ENCODE measurements at places on chromosomes 12 and 14.

- peak; percentile 84 for DNase-seq
These were observed 102.8 kb upstream of the BCAT1 start for GRCh38 chr12:25051656-25052195.

GRCh38 chr14:95432144-95433093 lies 84.0 kb downstream of the SYNE3 start:
- no peak for DNase-seq

DNA sequence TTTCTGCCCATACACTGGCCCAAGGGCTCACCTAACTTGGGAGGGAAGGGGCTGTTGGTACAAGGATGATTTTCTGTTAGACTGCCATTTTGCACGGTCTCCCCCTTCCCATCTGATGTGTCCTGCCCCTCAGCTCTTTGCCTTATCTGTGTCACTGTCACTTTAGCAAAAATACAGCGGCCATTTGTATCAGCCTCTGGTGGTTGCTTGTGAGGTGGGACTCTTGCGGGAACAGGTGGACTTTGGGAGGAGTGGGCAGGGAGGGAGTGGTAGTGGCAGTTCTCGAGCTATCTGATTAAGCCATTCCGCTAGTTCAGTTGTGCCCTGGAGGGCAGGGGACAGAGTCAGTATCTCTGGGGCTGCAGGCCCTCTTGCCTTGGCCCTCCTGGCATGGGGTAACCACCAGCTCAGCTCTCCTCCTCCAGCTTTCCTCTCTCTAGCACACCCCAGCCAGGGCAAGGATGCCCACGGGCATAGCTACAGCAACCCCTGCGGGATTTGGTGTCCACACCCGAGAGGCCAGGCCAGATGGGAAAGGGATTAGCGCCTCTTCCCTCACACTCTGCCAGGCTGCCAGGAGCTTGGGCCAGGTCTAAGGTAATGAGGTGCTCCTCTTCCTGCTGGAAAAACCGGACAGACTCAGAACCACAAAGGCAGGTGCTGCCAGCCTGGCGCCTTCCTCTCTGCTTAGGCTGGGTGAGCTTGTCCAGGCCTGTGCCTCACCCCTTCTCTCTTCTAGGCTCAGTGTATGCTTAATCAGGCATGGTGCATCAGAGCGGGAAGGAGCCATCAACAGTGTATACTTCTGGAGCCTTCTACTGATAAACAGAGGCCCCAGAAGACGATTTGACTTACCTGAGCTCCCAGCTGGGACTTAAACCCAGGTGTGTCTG lies 8.7 kb downstream of the SLC48A1 start:
- DNase-seq: no peak

DNA sequence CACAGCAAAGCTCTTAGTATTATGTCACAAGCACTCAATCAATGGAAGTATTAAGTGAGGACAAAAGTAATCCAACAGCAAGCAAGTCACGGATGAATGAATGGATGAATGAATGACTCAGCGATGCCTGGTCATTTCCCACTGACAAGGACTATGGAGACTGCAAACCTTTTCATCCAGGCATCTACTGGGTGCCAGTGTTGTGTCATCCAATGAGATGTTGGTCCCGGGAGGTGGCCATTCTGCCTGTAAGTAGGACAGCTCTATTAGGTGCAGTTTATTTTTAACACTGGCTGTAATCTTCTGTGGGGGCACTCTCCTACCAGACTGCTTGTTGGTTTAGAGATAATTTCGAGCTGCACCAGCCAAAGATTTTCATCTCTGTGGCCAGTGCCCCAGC lies 39.4 kb downstream of the STAB2 start:
- DNase-seq: no peak

- DNase-seq: no peak
These were observed 14.9 kb downstream of the ABCB9 start for GRCh38 chr12:122951406-122951805.

GRCh38 chr12:54360717-54361456 lies 3.4 kb downstream of the GPR84 start:
- DNase-seq: peak; percentile 71

DNA sequence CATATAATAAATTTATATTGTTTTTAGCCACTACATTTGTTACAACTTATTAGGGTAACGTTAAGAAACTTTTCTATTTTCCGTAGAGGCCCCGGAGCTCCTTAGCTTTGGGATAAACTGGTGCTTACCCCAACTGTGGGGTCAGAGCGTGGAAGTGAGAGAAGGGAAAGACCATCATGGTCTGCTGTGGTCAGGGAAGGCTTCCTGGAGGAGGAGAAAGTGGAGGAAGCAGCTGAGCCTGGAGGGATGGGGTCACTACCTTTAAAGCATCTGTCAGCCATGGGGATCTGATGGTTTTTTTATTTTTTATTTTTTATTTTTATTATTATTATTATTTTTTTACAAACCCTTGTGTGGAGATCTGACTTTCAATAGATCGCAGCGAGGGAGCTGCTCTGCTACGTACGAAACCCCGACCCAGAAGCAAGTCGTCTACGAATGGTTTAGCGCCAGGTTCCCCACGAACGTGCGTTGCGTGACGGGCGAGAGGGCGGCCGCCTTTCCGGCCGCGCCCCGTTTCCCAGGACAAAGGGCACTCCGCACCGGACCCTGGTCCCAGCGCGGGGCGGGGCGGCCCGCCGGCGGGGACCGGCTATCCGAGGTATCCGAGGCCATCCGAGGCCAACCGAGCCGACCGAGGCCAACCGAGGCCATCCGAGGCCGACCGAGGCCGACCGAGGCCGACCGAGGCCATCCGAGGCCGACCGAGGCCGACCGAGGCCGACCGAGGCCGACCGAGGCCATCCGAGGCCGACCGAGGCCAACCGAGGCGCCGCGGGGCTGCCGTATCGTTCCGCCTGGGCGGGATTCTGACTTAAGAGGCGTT lies 1101.2 kb upstream of the TMEM132C start:
- peak; percentile 82 for DNase-seq

DNA sequence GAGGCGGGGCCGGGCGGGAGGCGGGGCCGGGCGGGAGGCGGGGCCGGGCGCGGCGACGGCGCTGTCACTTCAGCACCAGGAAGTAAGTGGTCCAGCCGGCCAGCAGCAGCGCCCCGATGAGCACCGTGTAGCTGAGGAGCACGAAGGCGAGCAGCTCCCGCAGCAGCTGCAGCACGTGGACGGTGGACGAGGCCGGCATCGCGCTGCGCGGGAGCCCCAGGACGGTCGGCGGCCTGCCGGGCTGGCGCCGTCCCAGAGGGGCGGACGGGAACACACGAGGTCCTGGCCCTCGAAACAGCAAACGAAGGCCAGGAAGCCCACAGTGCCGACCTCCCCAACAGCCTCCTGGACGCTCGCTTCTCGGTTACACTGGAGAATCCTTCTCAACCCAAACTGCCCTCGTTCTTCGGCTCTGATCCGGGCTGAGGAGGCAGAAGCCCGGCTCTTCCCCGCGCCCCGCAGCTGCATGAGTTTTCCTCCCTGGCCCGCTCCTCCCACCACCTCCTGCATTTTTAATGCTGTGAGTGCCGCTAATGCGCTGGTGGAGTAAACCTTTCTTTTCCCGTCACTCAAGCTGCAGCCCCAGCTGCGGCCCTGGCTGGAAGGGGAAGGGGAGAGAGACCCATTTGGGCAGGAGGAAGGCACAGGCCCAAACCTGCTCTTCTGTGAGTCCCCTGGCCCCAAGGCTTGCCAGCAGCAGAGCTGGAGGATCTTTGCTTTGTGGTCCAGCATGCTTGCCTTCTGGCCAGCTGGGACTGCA lies 694 bp upstream of the DIABLO start:
- DNase-seq: no peak

GRCh38 chr12:46230306-46230705 lies 38.5 kb downstream of the SLC38A1 start:
- no peak for DNase-seq

DNA sequence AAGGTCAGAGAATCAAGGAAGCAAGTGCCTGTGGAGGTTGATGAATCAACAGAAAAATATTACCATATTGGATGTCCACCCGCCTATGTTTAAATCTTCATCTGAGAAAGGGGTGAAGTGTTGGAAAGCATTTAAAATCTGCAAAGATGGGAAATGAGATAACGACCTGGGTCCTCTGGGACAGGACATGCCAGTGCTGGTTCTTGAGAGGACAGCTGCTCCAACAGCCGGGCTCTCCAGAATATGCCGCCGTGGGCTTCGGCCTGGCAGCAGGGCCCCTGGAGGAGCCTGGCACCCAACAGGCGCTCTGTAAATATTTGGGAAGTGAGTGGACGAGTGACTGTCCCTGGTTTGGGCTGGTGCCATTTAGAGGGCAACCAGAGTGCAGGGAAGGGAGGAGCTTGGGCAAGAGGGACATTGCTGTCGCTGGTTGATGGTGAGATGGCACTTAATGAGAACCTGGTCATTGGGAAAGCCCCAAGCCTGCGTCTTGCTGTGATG lies 129.9 kb downstream of the KCNA5 start:
- no peak for DNase-seq

- DNase-seq: no peak
These were observed 98.7 kb upstream of the SFSWAP start for GRCh38 chr12:131612092-131612755.

DNA sequence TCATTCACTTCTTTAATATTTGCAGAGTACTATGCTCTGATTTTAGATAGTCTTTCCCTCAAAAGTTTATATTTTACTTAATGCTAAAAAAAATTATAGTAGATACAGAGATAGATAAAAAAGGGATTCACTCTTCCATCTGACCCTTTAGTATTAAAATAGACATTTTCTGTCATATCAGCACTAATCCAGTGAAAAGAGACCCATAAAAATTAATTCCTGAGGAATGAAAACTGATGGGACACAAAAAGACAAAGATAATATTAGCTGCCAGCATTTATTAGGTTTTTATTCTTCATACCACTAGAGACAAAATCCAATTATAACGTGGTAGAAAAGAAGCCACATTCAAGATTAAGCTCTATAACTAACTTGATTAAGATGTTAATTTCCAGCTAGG lies 45.3 kb downstream of the SOS2 start:
- DNase-seq: no peak

- no peak for DNase-seq
These were observed 136.6 kb downstream of the SSPN start for GRCh38 chr12:26331960-26332359.

GRCh38 chr12:41983856-41984255 lies 160.8 kb downstream of the GXYLT1 start:
- DNase-seq: no peak

DNA sequence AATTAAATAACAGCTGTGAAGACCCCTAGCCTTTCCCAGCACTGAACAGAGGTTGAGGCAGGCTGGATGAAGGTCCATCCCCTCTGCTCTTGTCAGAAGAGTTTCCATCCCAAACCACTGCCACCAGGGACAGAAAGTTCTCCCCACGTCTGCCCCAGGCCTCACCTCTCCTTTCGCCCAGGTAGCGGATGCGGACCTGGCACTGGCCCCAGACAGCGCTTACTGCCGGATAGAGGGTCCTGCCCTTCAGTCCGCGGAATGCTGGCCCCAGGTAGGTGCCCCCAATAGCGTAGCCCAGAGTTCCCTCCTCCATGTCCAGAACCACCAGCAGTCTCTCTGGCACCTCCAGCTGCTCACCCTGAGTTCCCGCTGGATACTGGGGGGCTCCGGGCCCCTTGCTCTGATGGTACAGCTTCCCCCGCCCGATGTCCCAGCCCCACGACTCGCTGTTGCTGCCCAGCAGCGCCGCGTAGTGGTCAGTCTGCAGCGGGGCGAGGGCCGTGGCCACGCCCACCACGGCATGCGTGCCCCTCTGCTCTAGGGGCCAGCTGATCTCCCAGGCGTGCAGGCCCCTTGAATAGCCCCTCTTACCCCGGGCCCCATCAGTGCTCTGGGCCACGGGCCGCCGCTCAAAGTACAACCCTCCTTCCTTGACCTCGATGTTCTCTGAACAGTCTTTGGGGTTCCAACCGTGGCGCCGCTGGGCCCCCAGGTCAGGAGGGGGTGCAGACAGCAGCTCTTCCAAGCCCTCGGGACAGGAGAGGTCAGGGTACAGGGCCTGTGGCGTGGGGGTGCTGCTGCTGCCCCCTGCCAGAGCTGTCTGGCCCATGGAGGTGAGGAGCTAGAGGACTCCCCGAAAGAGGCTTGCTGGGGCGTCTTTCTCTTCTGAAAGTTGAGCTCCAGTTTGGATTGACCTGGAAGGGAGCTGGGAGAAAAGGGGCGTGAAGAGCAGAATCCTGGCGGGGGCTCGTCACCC lies 742 bp downstream of the SPSB2 start:
- DNase-seq: peak; percentile 90

- no peak for DNase-seq
These were observed 65.1 kb downstream of the TRAFD1 start for GRCh38 chr12:112190231-112191025.

- no peak for DNase-seq
These were observed 47.7 kb upstream of the PTPRO start for GRCh38 chr12:15274561-15274967.

- no peak for DNase-seq
These were observed 694.3 kb upstream of the TBX3 start for GRCh38 chr12:115378291-115378690.

DNA sequence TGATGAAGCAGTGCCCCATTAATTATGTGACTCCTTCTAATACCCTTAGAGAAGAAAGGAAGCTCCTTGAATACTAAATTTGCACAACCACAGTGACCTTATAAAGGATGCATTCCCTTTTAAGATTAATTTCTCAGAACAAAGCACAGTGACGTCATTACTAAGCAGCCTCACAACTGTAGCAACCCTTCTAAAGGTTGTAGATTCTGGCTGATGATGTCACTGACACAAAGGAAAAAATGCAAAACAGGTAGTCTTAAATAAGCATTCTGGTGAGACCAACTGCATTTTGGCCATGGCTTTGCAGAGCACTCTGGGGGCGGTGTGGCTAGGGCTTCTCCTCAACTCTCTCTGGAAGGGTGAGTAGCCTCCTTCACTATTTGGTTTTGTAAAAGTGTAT lies 38.4 kb upstream of the OR4E1 start:
- no peak for DNase-seq

GRCh38 chr14:64800000-64800399 lies 79.7 kb downstream of the SPTB start:
- DNase-seq: peak; percentile 26

GRCh38 chr14:53956427-53957201 lies at the start of gene BMP4:
TSS of gene BMP4 (minus strand) at chr14:53956825. CDS start at chr14:53952222, 4,603 bp downstream.
- DNase-seq: peak; percentile 87

- no peak for DNase-seq
These were observed 345.2 kb downstream of the BCL11B start for GRCh38 chr14:98926801-98927200.

- no peak for DNase-seq
These were observed 1.0 kb downstream of the KCNA1 start for GRCh38 chr12:4910502-4911315.

DNA sequence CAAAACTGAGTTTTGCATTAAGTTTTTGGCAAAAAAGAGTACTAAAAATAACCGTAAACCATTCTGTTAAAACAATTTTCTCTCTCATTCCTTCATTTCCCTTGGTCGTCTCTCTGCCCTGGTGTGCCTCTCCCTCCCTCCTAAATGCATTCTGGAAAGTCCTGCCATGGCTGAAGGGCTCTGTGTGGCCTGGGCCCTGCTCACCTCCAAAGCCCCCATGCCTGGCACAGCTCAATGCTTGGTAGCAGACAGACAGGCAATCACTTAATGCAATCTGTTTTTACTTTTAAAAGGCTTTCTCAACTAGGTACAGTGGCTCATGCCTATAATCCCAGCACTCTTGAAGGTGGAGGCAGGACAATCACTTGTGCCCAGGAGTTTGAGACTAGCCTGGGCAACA lies 47.8 kb downstream of the CDC42BPB start:
- no peak for DNase-seq

All from KBM-7 (cell line).